ENCODE measurements at places on chromosomes 12 and 14.

DNA sequence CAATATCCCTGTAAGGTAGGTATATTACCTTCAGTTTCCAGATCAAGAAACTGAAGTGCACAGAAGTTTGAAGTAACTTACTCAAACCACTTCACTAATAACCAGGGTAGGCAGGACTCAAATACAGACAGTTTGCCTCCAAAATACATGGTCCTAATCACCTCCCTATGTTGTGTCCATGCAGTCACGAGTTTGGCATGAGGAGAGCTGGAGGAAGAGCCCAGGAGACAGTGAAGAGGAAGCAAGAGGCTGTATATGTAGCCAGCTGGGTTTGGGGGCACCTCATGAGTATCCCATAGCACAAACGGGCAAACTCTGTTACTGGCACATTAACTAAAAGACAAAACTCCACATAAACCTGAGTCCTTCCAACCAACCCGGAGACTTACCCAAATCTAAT is 79.2 kb downstream of the DUSP16 start:
- no peak for DNase-seq

- DNase-seq = no peak
Measured at GRCh38 chr12:62629413-62629812, 162.8 kb downstream of the MON2 start.

DNA sequence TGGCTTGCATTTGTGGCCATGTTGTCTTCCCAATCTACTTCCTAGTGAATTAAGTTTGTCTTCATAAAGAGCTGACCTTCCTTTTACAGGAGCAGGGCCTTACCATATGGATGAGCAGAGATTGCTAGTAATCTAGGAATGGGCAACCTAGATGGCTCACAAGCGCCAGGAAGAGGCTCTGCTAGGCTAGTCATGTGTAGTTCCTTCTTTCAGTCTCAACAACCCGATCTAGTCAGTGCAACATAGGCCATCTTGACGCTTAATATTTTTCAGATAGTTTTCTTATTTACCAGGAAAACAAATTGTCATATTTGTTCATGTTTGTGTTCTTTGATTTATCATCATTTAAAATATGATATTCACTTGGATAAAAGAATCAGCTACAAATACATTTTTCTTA is 48.2 kb upstream of the TPH2 start:
- DNase-seq = no peak

DNA sequence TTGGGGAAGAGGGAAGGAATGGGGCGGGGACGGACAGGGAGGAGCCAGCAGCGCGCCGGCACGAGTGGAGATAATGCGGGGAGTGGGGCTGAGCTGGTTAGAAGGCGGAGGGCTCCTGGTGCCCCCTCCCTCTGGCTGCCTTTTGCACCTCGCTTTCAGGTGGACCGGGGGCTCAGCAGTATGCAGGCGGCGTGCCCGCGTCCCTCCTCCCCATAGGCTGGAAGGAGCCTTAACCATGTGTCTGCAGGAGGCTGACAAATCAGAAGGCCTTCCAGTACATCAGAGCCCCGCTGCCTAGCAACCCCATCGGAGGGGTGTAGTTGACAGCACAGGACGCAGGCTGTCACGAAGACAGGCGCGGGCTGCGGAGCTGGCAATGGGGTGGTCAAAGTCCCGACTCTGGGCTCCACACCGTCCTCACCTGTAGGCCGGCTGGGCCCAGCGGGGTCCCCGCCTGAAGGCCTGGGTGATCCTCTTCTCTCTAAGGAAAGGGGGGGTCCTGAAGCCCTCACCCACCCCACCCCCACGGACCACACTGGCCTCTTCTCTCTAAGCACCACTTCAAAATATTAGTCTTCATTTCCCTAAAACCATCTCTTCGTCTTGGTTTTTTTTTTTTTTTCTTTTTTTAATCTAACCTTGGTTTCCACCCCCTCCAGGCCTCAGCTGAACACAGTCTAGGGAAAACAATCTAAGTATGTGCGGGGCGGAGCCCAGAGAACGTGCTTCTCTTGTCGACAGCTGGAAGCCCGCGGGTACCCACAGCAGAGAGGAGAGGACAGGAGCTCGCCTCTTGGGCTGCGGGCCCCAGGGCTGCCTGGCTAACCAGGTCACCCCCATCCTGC is 44.5 kb downstream of the KDM2B start:
- DNase-seq = peak; percentile 87

DNA sequence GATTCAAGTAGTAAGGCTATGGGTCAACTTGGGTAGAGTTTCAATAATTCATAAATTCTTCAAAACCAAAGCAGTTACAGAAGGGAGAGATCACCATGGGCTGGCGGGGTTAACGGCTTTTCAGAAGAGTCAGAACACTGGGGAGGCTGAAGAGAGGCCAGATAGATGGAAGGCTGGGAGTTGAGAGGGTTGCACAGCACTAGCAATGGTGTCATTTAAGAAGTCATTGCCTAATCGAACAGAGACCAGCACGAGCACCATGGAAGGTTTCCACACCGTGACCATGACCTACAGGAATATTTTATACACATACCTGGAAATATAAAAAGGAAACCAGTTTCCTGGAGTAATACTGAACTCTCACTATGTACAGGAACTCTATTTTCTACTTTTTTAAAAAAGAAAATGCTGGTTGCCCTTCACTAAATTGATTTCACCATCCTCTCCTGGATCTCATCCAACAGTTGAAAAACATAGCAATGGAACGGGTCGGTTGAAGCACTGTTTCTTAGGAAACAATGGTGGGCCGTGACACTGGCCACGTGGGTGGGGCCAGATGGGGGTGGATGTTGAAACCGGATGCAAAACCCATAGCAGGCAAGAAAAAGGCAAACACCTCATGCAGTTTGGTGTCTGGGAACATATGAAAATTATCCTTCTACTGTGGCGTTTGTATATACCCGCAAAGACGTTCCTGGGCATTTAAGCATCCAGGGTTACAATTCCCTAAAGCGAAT is 38.0 kb upstream of the RIN3 start:
- DNase-seq = no peak

- DNase-seq = no peak
Measured at GRCh38 chr12:58166643-58167042, 225.3 kb downstream of the ATP23 start.

GRCh38 chr12:27907766-27908165 is 64.8 kb downstream of the PTHLH start:
- no peak for DNase-seq

GRCh38 chr12:12008232-12008850 is 62.4 kb upstream of the BCL2L14 start:
- no peak for DNase-seq

DNA sequence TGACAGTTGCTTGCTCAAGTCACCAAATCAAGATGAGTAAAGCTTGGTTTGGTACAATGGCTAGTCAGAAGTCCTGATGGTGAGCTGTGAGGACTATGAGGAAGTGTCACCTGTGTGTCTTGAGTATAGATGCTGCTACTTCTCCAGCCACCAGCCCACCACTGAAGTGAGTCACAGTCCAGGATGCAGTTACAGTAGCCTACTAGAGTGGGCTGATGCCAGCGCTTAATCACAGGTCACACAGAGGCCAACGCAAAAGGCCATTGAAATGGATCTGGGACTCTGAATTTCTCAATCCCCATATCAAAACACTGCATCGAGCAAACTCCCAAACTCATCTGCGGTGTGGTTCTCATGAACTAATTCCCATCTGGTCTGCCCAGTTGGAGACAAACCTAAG is 223.1 kb downstream of the ANO6 start:
- DNase-seq = no peak

DNA sequence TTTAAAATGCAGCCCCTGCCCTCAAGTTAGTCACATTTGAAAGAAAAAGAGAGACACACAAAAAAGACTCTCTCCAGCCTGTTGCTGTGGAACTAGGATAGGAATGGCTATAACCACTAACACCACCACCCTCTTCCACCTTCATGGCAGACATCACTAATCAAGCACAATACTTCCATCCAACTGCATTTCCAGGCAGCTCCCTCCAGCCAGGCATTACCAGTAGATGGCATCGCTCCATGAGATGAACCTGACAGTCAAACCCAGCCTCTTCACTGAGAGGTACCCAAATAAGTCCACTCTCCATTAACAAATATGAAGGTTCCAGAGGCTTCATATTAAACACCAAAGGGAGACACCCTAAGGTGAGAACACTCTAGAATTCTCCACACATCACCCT is 24.4 kb downstream of the SLC8B1 start:
- DNase-seq = peak; percentile 1

DNA sequence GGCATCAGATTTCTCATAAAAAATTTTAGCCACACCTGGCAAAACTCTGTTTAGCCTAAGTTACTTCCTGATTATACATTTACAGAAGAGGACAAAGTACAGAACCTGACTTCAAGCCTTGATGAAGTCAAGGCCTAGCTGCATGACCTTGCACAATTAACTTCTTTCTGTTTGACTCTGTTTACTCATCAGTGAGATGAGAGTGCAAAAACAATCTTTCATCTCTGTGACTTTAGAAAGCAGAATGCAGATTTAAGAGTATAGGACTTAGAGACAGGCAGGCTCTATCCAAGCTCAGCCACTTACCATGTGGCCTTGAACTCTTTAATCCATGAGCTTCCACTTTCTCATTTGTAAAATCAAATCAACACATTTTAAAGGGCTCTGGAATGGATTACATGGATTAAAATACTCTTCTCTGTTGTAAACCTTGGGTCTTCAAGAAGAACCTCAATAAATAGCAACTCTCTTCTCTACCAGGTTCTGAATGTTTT is 1178.9 kb downstream of the FLRT2 start:
- peak; percentile 79 for DNase-seq

DNA sequence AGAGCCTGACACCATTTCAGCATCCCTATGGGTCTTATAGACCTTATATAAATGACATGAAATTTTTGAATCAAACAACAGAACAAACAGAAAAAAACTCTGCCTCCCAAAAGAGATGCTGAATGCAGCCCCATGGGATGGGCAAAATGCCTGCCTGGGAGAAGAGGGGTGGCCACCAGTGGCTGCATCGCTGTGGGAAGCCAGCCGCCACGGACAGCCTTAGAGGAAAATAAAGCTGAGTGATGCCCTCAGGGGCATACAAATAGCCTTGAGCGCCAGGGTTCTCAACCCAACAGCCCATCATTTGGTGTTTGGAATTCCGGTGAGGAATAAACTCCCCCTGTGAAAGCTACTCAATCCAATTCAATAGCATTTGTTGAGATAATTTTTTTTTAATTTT is 22.9 kb downstream of the SYNE3 start:
- no peak for DNase-seq

All from NCI-H526 treated with DMSO at 0.1 percent for 48 hours (cell line).